PC-3 (cell line): ENCODE measurements at places on chromosomes 13 and 19.
A peak's percentile ranks its signal among the peaks of the same experiment; 100 is the strongest.

GRCh38 chr19:7792281-7792680 lies 29.2 kb downstream of the CLEC4M start:
- peak; percentile 76 for DNase-seq

- peak; percentile 65 for DNase-seq
These were observed 7.6 kb downstream of the CAPN12 start for GRCh38 chr19:38736413-38737280.

- DNase-seq = no peak
These were observed 316.6 kb downstream of the DCLK1 start for GRCh38 chr13:35814605-35815011.

GRCh38 chr13:51595416-51595815 lies 11.2 kb downstream of the WDFY2 start:
- DNase-seq = no peak

- no peak for DNase-seq
These were observed 52.5 kb downstream of the SLITRK1 start for GRCh38 chr13:83829810-83830209.

GRCh38 chr13:58495668-58496067 lies 864.1 kb downstream of the PCDH17 start:
- DNase-seq = no peak

DNA sequence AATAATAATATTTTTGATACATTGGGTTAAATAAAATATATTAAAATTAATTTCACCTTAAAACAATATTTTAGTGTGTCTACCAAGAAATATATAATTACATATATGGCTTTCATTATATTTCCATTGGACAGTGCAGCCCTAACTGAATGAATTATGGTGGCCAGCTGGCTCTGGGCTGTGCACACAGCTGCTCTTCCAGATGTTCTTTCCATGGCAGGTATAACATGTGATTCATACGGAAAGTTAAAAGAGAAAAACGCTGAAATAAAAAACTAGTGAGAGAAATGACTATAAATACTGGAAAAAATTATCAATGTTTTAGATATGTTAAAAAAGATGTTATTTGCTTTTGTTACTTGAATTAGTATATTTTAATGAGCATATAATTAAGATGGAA lies 216.3 kb downstream of the RGCC start:
- no peak for DNase-seq

DNA sequence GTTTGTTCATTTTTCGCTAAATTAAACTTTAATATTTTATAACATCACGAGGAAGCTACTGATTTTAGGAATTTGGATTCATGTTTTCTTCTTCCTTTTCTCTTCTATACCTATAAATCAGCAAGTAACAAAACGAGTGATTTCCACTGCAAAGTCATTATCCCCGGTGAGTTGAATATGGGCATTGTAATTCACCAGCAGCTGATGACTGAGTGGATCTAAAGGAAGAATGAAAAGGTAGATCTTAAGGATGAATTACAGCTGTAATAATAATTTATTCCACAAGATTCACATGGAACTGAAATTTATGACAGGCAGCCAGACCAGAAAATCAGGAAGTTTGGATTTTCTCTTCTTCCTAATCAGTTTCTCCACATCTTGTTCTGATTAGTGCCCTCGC lies 111.4 kb downstream of the GPC6 start:
- DNase-seq = no peak

DNA sequence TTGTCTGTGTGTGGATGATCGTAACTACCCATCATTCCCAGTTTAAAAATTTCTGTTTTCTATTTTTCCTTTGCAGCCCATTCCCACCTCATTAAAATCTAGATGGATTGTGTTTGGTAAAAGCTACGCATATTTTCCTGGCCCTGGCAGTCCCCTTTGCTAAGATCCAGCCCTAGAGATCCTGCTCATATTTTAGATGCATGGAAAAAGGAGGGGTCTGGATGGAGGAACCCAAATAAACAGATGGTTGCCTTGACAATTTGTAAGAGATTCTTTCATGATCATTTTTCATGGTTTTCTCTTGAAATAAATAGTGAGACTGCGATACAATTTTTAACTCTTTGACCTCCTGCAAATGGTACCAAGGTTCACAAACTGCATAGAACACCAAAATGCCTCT lies 174.4 kb downstream of the SLC7A1 start:
- DNase-seq = no peak

GRCh38 chr19:39568604-39569003 lies 28.6 kb upstream of the EID2 start:
- peak; percentile 56 for DNase-seq

- no peak for DNase-seq
These were observed 126.4 kb downstream of the SPRY2 start for GRCh38 chr13:80214521-80214991.
